ENCODE measurements at places on chromosomes 2 and 18.

GRCh38 chr2:57876313-57876712 lies 170.3 kb upstream of the VRK2 start:
- DNase-seq: no peak

DNA sequence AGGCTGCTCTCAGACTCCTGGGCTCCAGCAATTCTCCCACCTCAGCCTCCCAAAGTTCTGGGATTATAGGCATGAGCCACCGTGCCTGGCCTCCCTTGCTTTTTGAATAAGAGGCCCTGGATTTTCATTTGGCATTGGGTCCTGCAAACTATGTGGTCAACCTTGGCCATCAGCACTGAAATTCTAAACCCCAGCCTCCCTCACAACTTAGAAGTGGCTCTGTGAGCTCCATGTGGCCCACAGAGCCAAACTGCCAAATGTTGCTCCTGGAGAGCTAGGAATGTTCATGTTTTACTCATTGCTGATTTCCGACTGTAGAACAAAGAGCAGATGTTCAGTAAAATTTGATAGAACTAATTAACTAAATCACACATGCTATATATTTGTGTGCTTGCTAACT lies 210.6 kb upstream of the AGAP1 start:
- no peak for DNase-seq

DNA sequence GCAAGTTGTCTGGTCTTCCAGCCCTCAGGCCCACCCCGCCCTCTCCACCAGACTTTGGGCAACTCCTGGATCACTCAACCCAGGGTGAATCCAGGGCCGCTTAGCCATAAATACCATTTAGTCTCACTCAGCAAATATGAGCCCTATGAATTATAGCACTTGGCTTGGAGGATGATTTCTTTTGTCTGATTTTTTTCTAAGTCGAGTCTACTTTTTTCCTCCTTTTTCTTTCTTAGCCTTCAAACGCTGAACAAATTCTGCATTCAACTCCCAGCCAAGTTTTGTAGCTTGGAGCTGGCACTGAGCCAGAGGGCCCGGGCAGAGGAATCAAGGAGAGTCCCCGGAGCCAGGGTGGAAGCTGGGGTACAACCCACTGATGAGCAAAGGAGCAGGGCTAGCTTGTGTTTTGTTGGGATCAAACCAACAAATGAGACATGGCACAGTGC lies 48.7 kb downstream of the SERTAD2 start:
- no peak for DNase-seq

GRCh38 chr2:15133461-15133860 lies 427.7 kb downstream of the NBAS start:
- no peak for DNase-seq

- DNase-seq: no peak
Observed at GRCh38 chr2:34188464-34189303, 589.6 kb upstream of the FAM98A start.

- DNase-seq: no peak
Observed at GRCh38 chr2:191311-192190, 72.3 kb downstream of the SH3YL1 start.

DNA sequence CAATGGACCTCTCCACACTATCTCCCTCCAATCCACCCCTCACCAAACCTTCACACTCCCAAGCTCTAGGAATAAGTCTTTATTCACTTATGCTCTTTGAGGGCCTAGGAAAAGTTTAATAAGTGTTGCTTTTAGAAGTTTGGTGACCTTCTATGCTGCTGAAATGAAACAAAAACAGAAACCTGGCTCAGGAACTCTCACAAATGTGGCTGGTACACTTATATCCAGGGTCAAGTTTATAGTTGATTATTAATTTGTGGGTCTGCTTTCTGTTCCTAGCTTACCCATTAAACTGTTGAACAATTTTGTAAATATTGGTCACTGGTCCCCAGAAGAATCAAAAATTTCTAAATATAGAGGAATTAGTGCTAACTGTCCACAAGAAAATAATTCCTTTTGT lies 14.2 kb upstream of the ANKRD44 start:
- no peak for DNase-seq

DNA sequence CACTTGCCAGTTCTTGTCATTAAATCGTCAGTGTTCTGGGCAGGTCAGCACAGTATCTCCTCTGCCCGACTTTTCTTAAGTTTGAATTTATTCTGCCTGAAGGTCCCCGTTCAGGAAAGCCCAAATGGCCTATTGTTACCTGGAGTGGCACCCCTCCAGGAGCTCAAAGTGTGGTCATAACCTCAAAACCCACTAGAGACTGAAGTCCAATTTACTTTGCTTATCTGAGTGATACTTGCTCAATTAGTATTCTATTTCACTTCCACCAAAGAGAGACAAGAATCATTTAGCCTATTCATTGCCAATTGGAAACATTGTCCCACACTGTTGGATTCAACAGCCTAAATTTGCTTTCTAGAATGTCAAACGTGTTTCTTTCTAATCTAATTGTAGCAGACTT lies 375.3 kb downstream of the LNPK start:
- DNase-seq: no peak

GRCh38 chr2:44951124-44951523 lies 9.6 kb downstream of the SIX3 start:
- DNase-seq: no peak

- no peak for DNase-seq
Observed at GRCh38 chr2:74767618-74768017, 66.3 kb upstream of the HK2 start.

DNA sequence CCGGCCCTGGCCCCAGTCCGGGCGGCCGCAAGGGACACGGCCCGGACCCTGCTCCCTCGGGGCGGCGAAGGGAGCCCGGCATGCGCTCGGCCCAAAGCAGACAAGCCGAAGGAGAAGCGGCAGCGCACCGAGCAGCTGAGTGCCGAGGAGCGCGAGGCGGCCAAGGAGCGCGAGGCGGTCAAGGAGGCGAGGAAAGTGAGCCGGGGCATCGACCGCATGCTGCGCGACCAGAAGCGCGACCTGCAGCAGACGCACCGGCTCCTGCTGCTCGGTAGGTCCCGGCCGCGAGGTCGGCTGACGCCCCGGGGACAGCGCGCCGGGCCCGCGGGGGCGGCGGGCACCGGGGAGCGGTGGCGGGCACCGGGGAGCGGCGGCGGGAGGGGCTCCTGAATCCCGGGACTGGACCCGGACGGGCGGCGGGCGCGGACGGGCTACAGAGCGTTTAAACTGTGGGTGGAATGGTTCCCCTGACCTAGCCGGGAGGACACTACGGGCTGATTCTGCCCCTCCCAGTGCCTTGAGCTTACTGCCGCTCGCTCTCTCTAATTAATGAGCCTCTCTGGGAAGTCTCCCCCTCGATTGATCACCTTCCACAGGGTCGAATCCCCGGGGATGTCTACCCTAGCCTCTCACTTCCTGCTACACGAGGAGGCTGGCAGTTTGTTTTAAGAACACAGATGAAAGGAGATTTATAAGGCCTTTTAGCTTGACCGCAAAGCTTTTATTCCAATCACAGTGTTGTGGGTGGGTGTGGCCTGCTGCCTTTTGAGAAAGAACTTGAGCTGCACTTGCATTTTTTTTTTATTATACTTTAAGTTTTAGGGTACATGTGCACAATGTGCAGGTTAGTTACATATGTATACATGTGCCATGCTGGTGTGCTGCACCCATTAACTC lies 853 bp downstream of the GNAL start:
- peak; percentile 48 for DNase-seq

DNA sequence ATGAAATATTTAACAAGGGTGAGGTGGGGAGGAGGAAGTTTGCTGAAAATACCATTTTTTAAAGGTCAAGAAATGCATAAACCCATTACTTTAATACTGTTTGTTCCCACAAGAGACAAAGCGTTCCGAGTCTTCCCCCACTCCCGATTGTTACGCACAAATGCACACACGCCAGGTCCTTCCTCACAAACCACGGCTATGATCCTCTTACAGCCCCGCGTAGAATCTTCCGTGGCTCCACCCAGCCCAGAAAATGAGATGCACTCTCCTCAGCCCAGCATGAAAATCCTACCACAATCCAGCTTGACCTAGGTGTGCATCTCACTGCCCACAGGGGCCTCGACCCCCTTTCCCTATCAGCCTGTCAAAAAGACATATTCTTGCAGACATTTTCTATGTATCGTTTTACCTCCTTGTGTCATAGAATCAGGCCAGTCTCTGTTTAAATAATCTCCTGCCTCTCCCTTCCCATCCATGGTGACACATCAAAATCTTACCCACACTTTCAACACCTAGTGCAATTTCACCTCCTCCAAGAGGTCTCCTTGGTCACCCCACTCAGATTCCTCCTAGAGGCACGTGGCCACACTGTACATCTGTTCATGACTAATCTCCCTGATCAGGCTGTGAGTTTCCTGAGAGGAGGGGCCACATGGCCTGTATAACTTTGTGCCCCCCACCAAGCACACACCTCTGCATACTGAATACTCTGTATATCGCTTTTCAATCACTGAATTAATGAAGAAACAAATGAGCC lies 491.0 kb upstream of the KLHL29 start:
- DNase-seq: no peak

- DNase-seq: no peak
Observed at GRCh38 chr18:64287926-64288325, 139.0 kb upstream of the LINC00305 start.

DNA sequence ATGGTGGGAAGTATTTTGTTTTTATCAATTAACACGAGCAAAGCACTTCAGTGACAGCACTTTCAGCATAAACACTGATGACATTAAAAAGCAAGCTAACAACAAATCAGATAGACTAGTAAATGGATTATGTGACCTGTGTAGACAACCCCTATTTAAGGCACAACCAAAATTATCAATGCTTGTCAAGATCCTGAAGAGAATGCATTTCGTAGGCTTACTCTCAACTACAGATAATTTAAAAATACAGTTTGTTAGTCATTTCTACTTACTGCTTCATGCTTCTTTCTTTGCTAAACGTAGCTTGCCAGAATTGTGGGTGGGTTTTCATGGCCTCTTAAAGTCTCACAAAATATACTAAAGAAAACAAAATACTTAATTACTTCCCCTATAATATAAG lies 3.4 kb downstream of the CSRNP3 start:
- no peak for DNase-seq

- no peak for DNase-seq
Observed at GRCh38 chr2:232480201-232481190, 7.1 kb downstream of the ECEL1 start.

DNA sequence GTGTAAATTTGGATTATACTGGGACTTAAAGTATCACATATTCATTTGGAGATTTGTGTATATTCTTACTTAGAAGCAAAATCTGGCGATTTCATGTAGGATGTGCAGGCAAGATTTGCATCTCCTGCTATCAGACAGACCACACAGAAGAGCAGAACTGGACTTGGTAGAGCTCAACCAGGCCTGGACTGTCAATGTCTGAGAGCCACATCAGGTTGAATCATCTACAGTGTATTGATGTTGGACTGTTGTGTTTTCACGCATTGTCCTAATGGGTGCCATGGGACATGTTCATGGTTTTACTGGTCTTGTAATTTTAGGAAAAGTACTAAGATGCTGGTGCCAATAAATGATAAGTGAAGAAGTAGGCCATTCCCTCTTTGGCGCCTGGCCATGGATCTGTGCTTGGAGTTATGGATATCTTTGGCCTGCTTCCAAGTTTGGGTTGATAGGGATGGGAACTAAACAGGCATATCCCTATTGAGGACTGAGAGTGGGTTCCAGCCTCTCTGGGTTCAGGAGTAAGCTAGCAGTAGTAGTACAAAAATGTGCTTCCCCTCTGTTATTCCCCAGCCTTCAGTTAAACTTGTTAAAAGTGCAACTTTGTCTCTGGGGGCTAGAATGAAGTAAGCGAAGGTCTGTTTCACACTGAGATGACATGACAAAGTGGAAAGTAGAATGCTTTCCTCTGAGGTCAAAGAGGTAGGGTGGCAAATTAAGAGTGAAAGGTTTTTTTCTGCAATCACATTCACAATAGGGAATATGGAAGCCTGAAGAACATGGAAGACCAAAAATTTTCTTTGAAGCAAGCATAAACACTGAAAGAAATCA lies 49.2 kb upstream of the NEMP2 start:
- DNase-seq: no peak

- DNase-seq: no peak
Observed at GRCh38 chr2:120301284-120301683, 44.7 kb upstream of the INHBB start.

DNA sequence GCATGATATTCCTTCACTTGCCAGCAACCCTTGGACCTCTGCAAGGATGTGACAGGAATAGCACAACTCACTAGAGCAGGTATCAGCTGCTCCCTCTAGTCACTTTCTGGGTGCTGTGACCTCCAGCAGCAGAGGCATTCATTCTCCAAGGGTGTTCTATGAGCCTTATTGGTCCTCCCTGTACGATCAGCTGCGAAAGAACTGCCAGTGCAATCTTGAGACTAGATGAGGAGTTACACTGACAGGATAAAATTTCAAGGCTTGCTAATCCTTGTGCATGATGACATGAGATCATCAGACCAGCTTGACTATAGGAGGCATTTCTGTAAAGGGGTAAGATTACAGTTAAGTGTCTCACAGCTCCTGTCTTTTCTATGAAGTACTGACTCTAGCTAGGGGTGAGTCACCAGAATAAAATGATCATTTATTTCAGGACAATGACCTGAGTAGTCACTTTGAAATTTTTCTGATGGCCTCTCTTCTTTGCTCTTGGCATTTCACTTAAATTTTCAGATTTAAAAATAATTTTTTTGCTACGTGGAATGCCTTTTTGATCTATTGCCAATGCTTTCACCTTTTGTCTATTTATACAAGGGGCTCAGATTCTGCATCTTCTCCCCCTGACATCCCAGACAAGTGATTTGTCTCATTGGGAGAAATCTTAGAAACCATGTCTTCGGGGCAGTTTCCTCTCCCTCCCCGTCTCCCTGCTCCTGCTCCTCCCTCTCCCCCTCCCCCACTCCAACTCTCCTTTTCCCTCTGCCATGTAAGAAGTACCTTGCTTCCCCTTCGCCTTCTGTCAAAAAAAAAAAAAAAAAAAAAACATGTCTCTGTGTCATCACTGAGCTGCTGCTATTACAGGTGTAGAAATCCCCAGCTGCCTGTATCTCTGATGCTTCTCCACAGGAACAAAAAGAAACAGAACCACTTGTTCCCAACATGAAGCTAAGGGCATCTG lies 49.2 kb upstream of the FRZB start:
- DNase-seq: no peak

DNA sequence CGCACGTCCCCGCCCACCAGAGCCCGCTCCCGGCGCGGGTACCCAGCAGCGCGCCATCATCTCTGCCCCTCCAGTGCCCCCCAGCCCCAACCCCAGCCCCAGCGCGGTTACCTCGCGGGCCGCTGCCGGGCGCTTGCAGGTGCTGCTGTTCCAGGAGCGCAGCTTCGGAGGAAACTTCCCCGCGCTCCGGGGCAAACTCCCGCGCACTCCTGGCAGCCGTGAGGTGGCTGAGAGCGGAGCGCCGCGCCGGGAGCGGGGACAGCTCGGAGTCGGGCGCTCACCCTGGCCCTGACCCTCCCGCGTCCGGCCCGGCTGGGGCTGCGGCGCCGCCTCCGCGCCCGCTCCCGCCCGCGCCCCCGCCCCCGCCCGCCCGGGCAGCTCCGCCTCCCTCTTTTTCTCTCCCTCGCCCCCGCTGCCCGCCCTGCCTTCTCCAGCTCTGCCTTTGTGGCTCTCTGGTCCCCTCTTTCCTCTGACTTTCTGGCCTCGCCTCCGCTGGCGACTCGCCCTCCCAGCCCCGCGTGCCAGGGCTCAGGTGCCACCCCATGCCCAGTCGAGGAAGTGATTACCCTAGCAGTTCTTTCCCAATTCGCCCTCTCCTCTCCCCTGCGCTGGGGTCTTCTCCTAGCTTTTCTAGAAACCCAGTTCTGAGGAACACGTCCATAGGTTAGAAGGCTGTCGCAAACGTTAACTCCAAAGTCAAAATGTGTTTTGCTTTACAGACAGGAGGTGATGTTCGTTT lies at the start of gene CHST9:
Gene CHST9, minus strand, starts transcription at position 284 of the 739 bp plus-strand sequence. CDS start 42,499 bp downstream, outside the sequence.
- peak; percentile 29 for DNase-seq

- no peak for DNase-seq
Observed at GRCh38 chr2:219648176-219648575, 20.7 kb downstream of the SLC4A3 start.

Data from neural crest cell (in vitro differentiated cells).